Stimulated activated CD4-positive, alpha-beta T cell treated with anti-CD3 and anti-CD28 coated beads, Interleukin-1b, Interleukin-23, amount 100 ng/mL, for 1 hour (primary cell): ENCODE measurements at places on chromosomes 16 and 17.

DNA sequence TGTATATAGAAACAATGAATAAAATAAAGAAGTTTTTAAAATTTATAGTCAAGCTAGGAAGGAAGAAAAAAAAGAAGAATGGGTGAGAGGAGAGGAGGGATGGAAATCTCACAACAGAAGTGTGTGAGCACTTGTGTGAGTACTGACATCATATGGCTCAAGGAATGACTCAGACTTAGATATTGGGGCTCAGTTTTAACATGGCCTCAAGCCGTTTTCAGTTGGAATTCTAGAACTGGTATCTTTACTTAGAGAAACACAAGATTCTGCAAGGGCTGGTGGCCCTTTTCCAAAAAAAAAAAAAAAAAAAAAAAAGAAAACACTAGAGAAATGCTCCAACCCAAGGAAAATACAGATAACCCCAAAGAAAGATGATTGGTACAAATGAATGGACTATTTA, 55.1 kb downstream of the STXBP4 start:
- no peak for DNase-seq

DNA sequence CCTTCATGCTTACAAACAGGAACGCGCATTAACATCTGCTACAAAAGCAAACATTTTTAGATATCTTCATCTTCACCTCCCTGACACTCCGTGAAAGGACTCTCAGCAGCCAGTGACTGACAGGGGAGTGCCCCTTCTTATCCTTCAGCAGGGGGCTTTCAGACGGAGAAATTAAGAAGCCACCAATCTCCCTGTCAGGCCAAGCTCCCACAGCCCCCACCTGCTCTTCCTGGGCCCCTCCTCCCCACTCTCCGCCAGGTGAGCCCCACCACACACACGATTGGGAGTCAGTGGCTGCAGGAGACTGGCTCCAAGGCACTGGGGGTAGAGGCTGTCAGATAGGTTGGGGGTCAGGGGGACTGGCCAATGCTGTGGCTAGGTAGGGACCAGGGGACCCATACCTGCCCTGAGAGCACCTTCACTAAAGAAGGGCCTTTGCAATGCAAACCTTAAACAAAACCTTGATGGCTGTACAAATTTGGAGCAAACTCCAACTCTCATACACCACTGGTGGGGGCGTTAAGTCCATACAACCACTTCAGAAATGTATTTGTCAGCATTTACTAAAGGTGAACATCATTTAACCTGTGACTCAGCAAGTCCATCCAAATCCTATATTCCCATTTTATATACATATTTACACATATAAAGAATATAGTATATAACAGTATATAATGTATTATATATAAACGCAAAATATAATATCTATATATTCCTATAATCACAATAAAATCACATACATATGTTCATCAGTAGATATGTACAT, 232.2 kb downstream of the ZNF423 start:
- no peak for DNase-seq

DNA sequence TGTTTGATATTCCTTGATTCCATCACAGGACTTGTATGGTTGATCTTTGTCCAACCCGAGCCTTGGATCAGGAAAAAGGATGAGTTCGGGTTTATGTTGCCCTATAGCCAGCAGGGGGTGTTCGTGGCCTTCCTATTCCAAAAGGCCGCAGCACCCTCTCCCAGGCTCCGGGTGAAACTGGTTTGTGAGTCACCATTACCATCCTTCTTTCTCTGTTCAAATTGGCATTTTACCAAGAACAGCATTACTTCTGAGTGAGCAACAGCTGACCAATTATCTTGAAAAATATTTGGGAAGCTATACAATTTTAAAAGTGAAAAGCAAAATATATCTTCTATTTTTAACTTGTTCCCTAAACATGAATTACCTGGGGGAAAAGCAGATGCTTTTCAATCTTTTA, 24.3 kb upstream of the KRT20 start:
- peak; percentile 19 for DNase-seq

DNA sequence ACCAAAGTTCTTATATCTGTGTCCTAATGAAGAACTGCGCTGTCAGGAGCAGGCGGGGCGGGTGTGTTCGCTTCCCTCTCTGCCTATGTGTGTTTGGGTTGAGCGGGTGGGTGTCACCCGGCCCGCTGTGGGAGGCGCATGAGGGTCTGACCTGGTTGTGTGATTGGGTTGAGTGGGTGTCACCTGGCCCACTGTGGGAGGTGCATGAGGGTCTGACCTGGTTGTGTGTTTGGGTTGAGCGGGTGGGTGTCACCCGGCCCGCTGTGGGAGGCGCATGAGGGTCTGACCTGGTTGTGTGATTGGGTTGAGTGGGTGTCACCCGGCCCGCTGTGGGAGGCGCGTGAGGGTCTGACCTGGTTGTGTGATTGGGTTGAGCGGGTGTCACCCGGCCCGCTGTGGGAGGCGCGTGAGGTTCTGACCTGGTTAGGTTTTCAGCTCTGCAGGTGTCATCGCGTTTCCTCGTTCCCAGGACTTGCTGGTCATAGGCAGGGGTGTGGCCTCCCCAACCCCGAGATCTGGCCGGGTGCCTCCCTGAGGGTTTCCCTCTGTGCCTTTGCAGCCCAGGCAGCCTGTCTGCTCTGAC, 69.6 kb upstream of the ZNF750 start:
- no peak for DNase-seq

- no peak for DNase-seq
Measured at GRCh38 chr16:56506941-56507340, 12.9 kb downstream of the BBS2 start.

DNA sequence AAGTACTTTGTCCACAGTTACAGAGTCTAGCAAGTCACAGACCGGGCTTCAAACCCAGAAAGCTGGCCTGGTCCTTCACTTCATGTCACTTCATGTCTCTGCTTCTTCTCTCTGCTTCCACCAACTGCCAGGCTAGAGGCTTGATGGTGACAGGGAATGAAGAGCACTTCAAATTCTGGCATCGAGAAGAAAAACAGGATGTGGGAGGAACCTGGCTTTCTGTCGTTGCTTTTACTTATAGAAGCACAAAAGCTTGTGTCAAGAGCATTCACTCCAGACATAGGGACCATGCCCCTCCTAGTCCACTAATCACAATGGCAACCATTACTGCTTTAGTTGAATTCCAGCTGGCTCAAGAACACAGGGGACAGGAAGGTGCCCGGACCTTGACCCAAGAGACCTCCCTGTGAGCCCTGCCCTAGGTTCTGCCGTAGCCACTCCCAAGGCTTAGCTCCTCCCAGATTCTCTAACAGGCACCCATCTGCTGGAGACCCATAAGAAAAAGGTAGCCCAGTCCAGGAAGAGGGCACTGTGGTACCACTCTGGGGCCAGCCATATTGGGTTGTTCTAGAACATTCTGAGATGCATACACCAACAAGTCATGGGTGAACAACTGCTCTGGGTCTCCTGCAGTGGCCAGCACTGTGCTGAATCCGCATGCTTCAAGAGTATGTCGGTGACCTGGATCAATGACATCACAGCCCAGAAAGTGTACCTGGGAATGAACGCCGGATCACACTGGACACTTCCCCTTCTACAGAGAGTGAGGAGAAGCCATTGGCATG, 181.8 kb downstream of the C16orf95 start:
- no peak for DNase-seq

- DNase-seq = no peak
Measured at GRCh38 chr17:45852535-45853297, 8.0 kb downstream of the SPPL2C start.

DNA sequence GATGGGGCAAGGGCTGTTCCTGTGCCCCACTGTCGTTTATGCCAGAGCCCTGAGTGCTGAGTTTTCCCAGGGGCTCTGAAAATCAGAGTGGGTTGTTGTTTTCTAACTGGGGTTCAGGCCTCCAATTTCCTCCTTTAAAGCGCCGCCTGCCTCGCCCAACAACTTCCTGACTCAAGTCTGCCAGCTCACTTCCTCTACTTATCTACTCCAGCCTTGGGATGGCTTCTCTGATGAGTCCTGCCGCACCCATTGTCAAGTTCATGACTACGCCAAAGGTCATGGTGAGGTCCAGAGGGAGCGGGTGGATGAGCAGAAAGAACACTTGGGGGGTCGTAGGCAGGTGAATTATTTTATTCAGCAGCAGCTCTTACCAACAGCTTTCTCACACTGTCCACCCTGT, 104.7 kb downstream of the UTP18 start:
- DNase-seq = no peak

- DNase-seq = no peak
Measured at GRCh38 chr16:20707461-20707860, 10.0 kb upstream of the ACSM1 start.

- DNase-seq = peak; percentile 14
Measured at GRCh38 chr16:1057252-1057932, 15.2 kb upstream of the SSTR5 start.

DNA sequence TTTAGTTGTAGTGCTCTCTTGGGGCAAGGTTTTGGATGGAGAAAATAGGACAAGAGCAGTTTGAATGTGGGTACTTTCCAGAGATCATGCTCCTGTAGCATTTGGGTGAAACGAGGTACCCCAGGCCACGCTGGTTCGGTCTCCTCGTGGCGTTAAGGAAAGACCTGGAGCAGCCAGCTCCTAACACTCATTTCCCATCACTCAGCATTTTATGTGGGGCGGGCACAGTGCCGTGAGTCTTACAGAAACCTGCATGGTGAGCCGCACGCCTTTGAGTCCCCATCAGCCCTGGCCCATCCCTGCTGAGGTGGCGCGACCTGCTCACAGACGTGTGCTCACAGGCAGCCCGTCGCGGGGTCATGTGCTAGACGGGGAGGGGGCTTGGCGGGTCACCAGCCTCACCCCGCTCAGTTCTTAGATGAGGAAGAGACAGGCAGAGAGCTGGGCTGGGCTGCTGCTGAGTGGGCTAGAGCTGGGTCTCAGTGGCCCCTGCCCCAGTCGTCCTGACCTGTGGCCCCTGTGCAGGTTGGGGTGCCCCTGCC, 37.3 kb downstream of the TBCD start:
- no peak for DNase-seq

DNA sequence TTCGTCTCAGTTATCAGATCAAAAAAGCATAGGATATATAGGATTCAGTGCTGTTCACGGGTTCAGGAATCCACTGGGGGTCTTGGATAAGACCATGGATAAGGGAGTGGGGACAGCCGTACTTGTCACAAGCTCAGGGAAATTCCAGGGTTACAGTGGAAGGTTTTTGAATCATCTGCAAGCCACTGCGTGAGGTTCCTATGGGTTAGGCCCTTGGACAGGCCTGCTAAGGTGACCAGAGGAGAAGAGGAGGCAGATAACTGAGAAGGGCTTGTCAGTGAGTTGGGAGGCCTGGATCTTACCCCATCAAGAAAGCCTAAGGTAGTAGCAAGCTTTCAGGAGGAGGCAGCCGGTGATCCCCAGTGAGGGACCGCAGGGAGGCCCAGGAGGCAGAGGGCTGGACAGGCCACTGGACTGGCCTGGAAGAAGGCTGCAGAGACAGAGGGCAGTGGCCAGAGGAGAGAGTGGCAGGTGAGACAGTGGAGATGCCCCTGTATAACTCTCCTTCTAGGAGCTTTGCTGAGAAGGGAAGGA, 27.3 kb downstream of the NGFR start:
- DNase-seq = no peak

GRCh38 chr16:28967156-28967555, 7.4 kb upstream of the SPNS1 start:
- no peak for DNase-seq

DNA sequence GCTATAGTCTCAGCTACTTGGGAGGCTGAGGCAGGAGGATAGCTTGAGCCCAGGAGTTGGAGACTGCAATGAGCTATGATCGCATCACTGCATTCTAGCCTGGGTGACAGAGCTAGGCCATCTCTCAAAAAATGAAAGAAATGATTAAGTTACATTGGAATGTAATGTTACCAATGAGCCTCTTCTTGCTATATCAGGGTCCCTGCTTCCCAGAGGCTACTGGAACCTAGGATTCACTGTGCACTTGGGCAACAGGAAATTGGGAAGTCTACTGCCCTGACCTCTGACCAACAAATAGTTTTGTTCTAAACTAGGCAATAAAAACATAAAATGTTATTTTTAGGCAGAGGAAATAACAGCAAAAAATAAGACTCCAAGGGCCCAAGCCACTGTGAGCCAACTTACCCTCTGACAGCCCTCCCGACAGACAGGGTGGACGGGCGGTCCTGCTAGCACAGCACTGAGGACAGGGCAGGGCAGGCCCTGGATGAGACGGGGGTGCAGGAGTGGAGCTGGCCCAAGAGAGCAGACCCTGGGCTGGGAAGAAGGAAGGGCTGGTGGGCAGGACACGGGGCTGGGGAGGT, 27.5 kb downstream of the NSMCE1 start:
- DNase-seq = no peak

- DNase-seq = no peak
Measured at GRCh38 chr16:50316102-50316847, 49.9 kb downstream of the ADCY7 start.

DNA sequence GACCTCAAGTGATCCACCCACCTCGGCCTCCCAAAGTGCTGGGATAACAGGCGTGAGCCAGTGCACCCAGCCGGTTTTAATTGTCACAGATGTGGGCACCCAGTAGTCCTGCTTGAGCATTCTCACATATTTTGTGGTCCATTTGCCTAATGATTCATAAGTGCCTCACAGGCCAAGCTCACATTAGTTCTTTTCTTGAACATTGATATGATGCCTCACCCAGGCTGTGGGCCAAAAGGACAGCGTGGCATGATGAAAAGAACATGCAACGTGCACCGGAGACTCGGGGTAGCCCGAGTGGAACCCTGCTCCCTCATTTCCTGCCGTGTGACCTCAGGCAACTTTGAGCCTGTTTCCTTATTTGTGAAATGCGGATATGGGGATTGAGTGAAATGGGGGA, 181.9 kb downstream of the SNX29 start:
- no peak for DNase-seq

DNA sequence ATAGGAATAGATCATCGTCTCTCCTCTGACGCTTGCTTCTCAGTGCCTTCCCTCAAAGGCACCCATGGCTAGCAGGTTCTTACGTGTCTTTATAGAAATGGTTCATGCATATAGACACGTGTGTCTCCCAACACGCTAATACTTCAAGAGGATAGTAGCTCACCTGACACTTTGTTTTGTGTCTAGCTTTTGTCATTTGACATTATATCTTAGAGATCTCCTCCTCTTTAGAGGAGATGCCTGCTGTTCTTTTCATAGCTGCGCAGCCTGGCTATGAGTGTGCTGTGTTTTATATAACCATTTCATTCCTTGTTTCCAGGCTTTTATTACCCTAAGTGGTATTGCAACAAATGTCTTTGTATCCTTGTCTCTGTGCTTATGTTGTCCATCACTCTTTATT, 411.7 kb downstream of the CPPED1 start:
- no peak for DNase-seq
